ENCODE measurements at places on chromosomes 13 and 19.

- no peak for DNase-seq
These were observed 78.8 kb upstream of the TPP2 start for GRCh38 chr13:102517959-102518358.

- DNase-seq = no peak
These were observed 20.6 kb downstream of the ELAVL3 start for GRCh38 chr19:11460207-11460606.

DNA sequence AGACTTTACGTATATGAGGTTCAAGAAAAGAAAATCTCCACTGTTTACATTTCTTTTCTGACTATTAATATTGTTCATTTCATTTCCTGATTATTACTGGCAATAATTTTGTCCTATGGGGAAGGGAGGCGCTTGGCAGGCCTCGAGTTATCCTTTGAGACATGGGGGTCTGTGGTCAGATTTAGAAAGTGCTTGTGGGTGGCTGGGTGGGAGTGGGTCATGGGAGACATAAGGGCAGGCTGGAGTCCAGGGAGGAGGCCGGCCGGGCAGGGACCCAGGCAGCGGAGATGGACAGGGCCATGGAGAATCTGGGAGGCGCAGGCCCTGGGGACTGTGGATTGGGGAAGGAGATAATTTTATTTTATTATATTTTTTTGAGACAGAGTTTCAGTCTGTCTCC is 40.1 kb downstream of the LTBP4 start:
- no peak for DNase-seq

DNA sequence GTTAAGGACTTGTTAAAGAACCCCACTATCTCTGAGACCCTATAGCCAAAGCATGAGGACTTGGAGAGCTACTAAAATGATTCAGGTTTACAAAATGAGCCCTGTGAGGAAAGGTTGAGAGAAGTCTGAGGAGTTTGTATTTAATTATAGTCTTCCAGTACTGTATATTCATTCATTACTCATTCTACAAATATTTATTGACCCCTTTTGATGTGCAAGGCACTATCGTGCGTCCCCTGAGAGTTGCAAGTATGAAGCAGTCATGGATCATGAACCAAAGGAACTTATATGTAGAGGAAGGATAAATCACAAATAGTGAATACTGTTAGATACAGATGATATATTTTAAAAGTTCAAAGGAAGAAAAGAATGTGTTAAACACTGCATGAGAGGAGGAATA is 84.4 kb downstream of the DNAJC15 start:
- no peak for DNase-seq

DNA sequence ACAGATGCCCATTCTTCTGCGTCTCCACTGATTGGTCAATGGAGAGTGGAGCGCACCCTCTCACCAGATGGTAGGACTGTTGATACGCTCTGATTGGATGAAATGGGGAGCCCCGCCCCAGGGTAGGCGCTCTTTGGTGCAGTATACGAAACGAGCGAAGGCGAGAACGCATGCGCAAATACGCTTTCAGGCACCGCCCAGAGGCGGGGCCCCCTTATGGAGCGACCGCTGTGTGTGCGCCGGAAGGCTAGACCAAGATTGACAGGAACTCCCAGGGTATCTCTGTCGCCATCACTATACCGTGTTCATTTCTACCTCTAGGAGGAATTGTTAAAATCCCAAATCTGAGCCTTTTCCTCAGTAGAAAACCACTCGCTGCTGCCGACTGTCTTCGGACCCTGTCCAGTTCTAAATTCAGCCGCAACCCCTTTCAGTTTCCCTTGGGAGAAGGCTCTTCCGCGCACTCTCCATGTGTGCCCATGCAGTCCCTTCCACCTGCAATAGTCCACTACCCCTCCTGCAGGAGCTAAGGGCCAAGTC is 720 bp upstream of the HNRNPL start:
- peak; percentile 97 for DNase-seq

DNA sequence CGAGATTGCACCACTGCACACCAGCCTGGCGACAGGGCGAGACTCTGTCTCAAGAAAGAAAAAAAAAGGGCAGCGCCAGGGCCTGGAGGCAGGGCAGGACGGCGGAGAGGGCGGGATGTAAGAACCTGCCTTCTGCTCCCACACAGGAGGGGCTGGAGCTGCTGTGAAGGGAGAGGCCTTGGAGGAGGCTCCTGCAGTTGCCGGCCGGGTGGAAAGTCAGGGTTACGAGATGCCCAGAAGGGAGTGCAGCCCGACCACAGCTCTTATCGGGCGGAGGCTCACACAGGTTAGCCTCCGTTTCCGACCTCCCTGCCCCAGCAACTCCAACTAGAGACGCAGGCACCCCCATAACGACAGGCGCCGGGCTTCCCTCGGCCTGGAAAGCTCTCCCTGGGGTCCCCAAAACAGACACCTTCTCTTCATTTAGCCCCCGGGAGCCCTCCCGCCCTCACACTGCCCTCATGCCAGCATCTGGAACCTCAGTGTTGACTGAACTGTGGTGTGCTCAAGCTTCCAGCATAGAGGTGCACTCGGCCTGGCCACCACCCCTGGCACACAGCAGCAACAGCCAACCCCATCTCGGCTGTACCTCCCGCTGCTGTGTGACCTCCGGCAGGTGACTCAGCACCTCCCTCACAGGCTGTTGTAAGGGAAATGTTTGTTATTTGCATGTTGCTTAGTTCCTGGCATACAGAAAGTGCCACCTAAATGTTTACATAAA is 1.4 kb downstream of the PLPP2 start:
- no peak for DNase-seq

DNA sequence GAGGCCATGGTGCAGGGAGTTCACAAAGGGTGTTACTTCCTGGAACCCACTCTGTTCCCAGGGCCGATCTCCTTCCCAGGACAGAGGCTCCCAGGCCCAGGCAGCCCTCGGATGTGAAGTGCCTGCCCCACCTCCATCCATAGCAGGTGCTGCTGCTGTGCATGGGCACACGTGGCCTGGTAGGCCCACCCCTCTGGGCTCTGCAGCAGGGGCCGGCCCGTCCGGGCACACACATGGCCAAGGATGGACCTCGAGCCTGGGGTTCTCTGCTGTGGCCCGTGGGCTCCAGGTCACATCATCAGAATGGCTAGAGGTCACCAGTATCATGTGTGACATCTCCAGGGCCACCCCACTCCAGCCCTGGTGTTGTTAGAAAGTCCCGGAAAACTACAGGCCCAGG is 71.8 kb downstream of the GADD45B start:
- DNase-seq = no peak

DNA sequence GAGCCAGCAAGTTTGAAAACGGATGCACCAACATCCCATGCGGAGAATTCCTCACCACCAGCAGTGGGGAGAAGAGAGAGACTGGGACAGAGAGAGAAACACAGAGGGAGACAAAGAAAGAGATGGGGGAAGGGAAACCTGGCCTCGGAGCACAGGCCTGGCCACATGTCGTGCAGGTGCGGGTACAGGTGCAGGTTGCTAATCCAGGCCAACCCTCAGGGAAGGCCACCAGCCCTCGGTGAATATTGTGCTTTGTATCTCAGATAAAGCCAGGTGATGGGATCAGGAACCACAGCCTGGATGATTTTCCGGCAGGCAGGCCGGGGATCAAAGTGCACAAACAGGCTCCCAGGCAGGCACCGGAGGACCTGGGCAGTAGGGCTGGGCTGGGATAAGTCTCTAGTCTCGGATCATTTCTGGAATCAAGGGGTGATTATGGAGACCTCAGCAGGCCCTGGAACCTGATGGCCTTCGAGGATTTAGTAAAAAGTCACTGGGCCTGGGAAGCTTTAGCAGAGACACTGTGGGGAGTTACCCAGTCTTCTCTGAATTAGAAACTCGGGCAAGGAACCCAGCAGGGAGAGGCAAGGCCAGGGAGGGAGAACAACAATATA is 3.7 kb downstream of the GAS6 start:
- no peak for DNase-seq

- DNase-seq = no peak
These were observed 11.1 kb downstream of the ZC3H4 start for GRCh38 chr19:47102346-47103060.

GRCh38 chr19:6233056-6233826 is 46.5 kb downstream of the MLLT1 start:
- no peak for DNase-seq

GRCh38 chr13:44004878-44005277 is 125.2 kb downstream of the LACC1 start:
- no peak for DNase-seq

DNA sequence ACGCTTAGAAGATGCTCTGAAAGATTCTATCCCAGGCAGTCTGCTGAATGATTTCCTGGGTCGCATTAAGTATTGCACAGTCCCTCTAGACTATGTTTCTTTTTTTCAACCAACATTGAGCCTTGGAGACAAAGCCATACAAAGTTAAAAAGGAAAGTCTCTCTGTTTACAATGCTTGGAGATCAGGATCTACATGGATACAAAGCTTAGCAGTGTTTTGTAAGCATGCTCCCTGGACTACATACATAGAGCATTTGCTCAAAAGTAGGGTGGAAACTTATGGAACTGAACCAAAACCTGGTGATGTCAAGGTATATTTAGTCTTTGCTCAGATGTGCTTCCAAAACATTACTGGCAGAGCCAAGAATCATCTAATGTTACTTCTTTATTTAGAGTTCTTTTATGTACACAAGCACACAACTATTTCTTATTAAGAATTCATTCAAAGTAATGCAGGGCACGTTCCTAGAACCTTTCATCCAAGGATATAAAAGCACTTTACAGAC is 241.2 kb downstream of the ABCC4 start:
- no peak for DNase-seq

- DNase-seq = no peak
These were observed at the start of gene FAM187B for GRCh38 chr19:35228177-35228930. TSS of gene FAM187B (minus strand) at chr19:35228739. CDS start at chr19:35228680, 59 bp downstream.

GRCh38 chr19:15169541-15170285 is 31.1 kb downstream of the NOTCH3 start:
- DNase-seq = no peak
